ENCODE measurements at places on chromosomes 2 and 18.

DNA sequence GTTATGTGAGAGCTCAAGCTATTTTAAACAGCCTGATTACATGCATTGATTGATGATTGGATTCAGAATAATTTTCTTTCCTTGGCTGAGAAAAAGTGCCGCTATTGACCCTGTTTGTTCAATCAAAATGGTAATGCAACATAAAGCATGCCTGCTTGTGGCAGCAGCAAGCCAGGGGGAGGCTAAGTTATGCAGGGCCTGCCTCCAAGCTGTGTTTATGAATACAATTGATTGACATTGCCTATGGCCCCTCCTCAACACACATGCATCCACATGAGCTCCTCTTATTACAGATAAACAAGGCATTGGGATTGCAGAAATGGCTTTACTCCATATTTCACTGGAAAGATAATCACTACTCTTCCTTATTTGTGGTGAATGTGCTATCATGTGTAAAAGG lies 395.6 kb downstream of the TDRD15 start:
- DNase-seq: no peak

DNA sequence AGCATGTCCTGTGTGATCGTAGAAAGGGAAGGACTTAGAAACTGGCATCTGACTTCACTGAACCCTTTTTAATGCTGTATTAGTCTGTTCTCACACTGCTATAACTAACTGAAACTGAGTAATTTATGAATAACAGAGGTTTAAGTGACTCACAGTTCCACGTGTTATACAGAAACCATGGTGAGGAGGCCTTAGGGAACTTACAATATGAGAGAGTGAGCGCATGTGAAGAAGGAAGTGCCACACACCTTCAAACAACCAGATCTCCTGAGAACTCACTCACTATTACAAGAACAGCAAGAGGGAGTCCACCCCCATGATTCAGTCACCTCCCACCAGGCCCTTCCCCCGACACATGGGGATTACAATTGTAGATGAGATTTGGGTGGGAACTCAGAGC lies 811.3 kb downstream of the CPS1 start:
- no peak for DNase-seq

DNA sequence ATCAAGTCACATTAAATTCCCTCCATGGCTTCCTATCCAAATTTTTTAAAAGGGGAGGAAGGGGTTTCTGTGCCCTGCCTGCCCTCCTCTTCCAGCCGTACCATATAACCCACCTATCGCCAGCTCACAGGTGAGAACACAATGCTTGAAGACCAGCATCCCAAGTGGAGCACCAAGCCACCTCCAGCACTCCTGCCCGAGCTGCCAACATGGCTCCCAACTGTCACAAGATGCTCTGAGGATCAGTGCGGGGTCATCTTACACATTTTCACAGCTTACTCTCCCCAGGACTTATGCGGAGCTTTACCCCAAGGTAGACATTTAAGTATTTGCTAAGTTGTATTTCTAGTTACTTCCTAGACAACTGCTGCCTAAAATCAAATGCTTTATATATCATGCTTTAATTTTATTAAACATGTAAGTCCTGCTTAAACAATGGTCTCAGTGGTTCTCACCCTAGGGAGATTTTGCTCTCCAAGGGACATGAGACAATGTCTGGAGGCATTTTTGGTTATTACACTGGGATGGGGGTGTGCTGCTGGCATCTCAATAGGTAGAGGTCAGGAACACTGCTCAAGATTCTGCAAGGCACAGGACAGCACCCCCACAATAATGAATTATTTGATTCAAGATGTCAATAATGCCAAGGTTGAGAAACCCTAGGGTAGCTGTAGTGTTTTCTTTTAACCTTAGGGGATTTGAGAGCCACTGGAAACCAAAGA lies 45.8 kb downstream of the SF3B1 start:
- DNase-seq: no peak

GRCh38 chr18:54149078-54149697 lies 75.3 kb downstream of the MBD2 start:
- DNase-seq: no peak

DNA sequence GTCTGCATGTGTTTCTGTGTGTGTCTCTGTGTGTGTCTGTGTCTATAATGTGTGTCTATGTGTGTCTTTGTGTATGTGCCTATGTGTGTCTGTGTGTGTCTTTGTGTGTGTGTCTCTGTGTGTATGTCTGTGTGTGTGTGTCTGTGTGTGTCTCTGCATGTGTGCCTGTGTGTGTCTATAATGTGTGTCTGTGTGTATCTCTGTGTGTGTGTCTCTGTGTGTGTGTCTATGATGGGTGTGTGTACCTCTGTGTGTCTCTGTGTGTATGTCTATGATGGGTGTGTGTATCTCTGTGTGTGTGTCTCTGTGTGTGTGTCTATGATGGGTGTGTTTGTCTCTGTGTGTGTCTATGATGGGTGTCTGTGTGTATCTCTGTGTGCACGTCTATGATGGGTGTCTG lies 126.2 kb upstream of the GPC1 start:
- DNase-seq: no peak

- no peak for DNase-seq
Observed at GRCh38 chr18:56532176-56532840, 106.1 kb downstream of the TXNL1 start.

DNA sequence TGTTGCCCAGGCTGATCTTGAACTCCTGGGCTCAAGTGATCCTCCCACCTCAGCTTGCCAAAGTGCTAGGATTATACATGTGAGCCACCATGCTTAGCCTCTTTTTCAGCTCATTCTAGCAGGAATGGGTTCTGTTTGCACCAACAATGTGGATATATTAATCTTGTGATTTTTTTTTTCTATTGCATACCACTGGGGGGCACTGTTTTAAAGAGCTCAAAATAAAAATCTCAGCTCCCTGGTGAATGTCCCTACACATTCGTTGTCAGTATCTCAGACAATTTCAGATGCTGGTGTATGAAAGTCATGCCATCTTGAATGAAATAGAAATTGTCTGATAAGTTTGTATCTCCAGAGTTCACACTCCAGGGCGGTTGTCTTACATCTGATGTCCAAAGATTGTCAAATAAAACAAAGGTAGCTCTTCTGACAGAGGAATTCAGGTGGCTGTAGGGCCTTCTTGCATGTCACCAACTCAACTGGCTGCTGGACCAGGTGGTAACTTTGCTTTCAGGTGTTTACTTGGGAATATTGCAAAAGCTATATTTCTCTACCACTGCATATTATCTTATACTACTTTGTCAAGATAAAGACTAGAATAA lies 3.1 kb upstream of the MATN3 start:
- DNase-seq: peak; percentile 43

GRCh38 chr18:62702259-62702658 lies 13.1 kb upstream of the PHLPP1 start:
- DNase-seq: no peak

- no peak for DNase-seq
Observed at GRCh38 chr2:104836265-104836664, 17.6 kb upstream of the POU3F3 start.

- DNase-seq: no peak
Observed at GRCh38 chr2:226256237-226256636, 543.4 kb downstream of the IRS1 start.

- DNase-seq: no peak
Observed at GRCh38 chr2:3078684-3079083, 298.9 kb downstream of the EIPR1 start.

DNA sequence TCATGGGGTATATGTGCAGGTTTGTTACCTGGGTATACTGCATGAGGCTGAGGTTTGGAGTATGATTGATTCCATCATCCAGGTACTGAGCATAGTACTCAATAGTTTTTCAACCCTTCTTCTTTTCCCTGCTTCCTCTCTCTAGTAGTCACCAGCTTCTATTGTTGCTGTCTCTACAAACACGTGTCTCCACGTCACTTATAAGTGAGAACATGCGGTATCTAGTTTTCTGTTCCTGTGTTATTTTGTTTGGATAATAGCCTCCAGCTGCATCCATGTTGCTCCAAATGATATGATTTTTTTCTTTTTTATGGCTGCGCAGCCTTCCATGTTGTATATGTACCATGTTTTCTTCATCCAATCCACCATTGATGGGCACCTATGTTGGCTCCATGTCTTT lies 214.8 kb upstream of the TFPI start:
- DNase-seq: no peak

GRCh38 chr2:224517963-224518362 lies 67.2 kb downstream of the CUL3 start:
- DNase-seq: no peak

DNA sequence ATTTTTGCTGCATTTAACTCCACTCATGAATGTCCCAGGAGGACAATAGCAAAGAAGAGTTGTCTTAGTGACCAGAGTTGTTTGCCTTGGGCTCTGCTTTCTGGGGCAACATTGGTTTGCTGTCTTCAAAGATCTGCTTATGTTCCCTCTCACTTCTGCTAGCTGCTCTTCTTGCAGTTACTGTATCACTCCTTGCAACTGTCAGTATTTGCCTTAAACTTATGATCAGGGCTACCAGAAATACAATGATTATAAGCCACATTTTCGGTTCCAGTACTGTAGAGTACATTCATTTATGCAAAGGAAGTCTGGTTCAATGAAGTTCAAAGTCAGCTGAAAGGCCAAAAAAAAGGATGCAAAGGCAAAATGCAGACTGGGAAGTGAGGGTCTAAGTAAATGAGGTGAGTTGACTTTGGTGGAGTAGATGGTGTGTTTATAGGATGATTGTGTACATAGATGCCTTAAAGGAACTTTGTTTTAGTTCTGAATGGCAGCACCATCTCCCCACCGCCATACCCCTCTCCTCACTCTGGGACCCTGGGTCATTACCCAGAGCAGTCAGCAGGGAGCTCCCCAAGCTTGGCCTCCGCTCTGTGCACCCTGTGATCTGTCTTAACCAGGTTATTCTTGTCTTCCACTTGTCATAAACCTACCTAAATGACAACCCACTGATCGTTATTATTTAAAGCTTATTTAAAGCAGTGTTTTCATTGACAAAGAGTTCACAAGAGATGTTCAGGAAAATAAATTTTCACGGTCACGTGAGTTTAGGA lies 236.0 kb downstream of the DOK6 start:
- no peak for DNase-seq

- DNase-seq: no peak
Observed at GRCh38 chr2:206840999-206841398, 75.6 kb downstream of the FASTKD2 start.

- DNase-seq: no peak
Observed at GRCh38 chr2:30871440-30871839, 64.2 kb upstream of the CAPN13 start.

GRCh38 chr2:64624108-64624610 lies 29.6 kb downstream of the SERTAD2 start:
- no peak for DNase-seq

DNA sequence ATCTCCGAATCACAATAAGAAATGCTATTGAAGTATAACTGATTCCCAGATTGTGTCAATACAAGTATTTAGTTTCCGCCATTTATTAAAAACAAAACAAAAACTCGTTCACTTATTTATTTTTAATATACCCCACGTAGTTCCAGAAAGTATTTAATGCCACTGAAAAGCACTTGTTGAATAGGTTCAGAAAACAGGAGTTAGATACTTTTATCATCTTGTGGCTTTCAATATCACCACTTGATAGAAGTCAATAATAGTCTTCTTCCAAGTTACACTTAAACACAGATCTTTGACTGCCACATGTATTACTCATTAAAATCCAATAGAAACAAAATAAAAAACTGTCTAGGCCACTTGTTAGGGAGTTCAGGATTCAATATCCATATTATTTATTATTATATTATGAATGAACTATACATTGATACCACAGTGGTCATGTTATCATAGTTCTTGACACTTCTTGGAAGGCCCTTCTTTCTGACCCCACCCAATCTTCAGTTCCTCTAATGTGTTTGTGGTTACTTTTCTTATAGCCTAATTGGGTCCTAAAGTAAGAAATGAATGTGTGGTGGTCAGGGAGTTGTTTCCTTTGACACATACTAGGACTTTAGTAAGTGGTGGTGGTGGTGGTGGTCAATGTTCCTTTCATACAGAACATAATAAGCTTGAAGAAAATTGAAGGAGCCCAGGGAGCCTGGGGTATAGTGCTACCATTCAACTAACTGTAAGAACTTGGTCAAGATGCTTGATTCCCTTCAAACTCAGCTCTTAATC lies 221.3 kb upstream of the ITGA4 start:
- peak; percentile 36 for DNase-seq

- DNase-seq: no peak
Observed at GRCh38 chr2:126900646-126901319, 2.1 kb downstream of the TEX51 start.

DNA sequence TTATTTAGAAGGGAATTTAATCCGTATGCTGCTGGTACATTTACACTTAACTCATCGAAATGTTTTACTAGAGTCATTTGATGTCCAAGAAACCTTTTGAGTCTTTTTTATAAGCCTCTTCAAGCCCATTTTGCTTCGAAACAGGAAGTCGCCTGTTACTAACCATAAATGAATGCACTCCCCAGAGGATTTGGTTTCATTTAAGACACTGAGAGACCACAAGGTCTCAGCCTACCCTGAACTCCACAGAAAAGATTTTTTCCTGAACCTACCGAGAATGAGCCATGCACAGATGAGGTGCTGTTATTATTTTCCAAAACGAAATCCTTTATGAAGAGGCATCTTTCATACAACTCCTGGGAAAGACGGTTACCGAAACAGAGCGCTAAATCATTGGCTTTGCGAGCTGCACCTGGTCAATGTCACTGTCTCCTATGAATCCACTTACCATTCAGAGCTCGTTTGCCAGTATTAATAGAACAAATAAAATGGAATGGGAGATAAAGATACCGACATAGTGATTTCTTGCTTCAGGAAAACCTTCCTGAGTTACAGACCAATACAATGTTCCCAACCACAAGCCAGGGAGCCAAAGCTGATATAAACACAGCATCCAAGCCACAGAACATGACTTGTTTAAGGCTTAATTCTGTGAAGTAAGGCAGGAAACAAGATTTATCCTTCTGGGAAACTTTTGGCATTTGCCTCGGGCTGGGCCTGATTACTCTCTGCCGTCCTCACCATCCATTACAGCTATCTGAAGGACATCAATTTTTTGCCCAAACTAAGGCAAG lies 382.1 kb downstream of the OSR1 start:
- DNase-seq: no peak

DNA sequence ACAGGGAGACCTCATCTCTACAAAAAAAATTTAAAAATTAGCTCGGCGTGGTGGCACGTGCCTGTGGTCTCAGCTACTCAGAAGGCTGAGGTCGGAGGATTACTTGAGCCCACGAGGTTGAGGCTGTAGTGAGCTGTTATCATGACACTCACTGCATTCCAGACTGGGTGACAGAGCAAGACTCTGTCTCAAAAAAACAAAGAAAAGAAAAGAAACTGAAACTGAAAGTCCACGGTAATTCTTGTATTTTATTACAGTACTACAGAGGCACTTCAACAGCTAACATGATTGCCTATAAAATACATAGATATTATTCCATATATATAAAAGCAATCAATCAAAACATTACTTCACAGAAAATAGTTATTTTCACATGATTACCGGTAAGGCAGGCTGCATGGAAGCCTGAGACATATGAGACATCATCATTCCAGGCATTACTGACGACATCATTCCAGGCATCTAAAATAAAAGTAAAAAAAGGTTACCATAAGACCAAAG lies 23.1 kb downstream of the PRPF40A start:
- no peak for DNase-seq

All from GM19239 (cell line).